ENCODE measurements at places on chromosomes 13 and 19.

GRCh38 chr13:35767256-35767976 lies 290.9 kb upstream of the MAB21L1 start:
- no peak overlapping the region for H3K4me3 ChIP-seq
- no peak overlapping the region for H3K27ac ChIP-seq
- H3K4me1 ChIP-seq: no peaks in the 10 kb centered on the region
- peaks cover 2% of the 10 kb centered on the region for H3K27me3 ChIP-seq

DNA sequence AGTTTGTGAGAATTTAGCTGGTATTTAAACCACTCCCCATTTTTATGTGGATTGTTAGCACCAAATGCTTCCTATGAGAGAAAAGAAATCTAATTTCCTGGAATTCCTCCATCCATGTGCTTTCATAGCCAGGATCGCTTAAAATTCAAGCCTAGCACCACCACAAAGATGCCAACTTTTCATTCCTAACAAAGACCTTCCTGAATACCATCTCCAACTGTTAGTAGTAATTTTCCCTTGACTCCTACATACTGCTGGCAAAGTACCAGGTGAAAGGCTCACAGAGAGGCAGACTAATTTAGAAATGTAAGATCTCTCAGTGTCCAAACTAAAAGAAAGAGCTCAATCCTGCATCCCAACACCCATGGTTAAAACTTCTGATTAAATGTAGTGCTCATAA lies 386.3 kb downstream of the KCTD12 start:
- no peaks in the 10 kb centered on the region for H3K4me1 ChIP-seq
- no peak overlapping the region for H3K27ac ChIP-seq
- H3K36me3 ChIP-seq: no peaks in the 10 kb centered on the region

GRCh38 chr13:44229371-44230030 lies 144.1 kb upstream of the SERP2 start:
- no peak for DNase-seq
- H3K4me1 ChIP-seq: no peaks in the 10 kb centered on the region
- H3K36me3 ChIP-seq: no peaks in the 10 kb centered on the region
- no peak overlapping the region for H3K27ac ChIP-seq
- peaks cover 4% of the 10 kb centered on the region for H3K27me3 ChIP-seq

DNA sequence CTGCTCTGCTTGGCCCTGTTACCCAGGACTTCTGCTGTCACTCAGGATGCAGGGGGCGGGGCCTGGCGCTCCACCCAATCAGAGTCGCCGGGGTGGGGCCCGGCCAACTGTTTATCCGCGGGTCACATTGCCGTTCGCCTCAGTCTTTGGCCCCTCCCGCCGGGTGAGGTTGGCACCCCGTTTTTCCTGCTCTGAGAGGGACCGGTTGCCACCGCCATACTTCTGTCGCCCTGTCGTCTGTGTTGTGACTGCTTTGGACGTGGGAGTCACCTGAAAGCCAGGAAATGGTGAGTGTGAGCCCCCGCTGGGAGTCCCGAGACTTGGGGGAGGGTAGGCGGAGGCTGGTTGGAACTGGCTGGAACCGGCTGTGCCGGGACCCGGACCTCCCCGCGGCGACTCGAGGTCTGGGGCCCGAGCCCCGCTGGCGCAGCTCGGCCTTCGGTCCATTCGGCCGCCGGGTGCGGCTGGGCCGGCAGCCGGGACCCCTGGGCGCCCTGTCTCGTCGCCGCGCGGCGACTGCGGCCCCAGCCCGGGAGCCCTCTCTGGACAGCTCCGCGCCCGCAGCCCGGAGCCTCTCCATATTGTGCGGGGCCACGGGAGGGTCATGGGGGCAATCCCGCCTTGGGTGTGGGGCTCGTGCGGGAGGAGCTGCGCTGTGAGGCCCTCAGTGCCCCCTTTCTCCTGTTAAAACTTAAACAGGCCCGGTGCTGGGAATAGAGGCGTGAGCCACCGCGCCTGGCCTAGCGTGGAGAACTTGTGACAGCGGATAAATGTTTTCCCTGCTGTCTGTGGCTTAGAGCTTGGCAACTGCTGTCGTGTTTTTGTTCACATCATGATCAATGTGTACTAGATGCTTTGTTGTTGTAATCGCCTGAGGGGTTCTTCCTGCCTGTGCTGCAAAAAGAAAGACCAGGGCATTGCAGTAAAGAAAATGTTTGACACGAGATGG lies at the start of gene ZNF844:
TSS of gene ZNF844 (plus strand) at position 142 of the 949 bp plus-strand sequence. CDS start at position 285, 143 bp downstream.
- peak within 1 kb of the TSS; percentile 96 for H3K4me3 ChIP-seq
- no peaks in the 10 kb centered on the region for H3K27me3 ChIP-seq
- peak; percentile 84 for DNase-seq
- H3K4me1 ChIP-seq: peaks cover 7% of the 10 kb centered on the region
- peaks cover 11% of the 10 kb centered on the region for H3K36me3 ChIP-seq
- H3K27ac ChIP-seq: peak within 1 kb of the TSS; percentile 94

DNA sequence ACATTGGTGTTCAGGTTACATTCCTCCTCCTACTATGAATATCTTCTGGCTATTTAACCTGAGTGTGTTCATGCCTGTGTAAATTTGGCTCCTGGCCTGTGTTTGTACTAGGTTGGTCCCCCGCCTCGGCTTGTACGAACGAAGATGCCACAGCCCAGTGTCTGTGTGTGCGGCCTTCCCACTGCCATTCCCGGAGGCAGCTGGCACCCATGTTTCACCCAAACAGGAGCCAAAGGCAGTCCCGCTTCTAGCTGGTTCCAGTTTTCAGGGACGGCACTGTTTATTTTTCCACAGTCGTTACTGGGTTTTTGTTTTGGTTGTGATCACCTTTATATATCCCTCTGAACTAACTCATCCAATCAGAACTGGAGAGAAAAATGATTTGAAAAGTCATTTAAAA lies 102.5 kb upstream of the ZNF536 start:
- H3K27me3 ChIP-seq: peaks cover 2% of the 10 kb centered on the region
- no peaks in the 10 kb centered on the region for H3K36me3 ChIP-seq
- H3K4me1 ChIP-seq: no peaks in the 10 kb centered on the region
- DNase-seq: no peak
- no peak overlapping the region for H3K4me3 ChIP-seq
- H3K27ac ChIP-seq: no peak overlapping the region

DNA sequence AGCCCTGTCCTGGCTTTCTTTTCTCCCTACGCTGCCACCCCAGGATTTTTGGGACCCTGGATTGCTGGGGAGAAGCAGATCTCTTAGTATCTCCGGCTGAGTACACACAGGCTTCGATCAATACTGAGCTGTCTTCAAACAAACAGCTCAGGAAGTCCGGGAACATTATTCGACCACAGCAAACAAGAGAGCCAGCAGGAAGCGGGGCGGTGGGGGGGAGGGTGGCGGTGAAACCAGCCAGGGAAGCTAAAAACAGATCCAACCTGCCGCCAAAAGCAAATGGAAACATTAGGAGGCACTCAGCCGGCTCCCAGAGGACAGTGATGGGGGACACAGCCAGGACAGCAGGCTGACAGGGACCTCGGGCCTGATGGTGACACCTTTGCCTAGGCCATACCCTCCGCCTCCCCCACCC lies 12.2 kb upstream of the BCAM start:
- peaks cover 21% of the 10 kb centered on the region for H3K27me3 ChIP-seq
- peaks cover 6% of the 10 kb centered on the region for H3K4me1 ChIP-seq
- no peak overlapping the region for H3K27ac ChIP-seq
- no peaks in the 10 kb centered on the region for H3K36me3 ChIP-seq

- no peaks in the 10 kb centered on the region for H3K27me3 ChIP-seq
- no peak overlapping the region for H3K27ac ChIP-seq
- DNase-seq: no peak
Observed at GRCh38 chr13:42424182-42424581, 149.8 kb upstream of the TNFSF11 start.

GRCh38 chr19:23365222-23365621 lies 30.0 kb downstream of the ZNF91 start:
- no peaks in the 10 kb centered on the region for H3K27me3 ChIP-seq
- peaks cover 42% of the 10 kb centered on the region for H3K36me3 ChIP-seq
- no peak overlapping the region for H3K4me3 ChIP-seq
- DNase-seq: no peak

- no peak overlapping the region for H3K27ac ChIP-seq
- DNase-seq: no peak
- no peaks in the 10 kb centered on the region for H3K36me3 ChIP-seq
- no peak overlapping the region for H3K4me3 ChIP-seq
Observed at GRCh38 chr13:88288326-88288725, 617.2 kb downstream of the SLITRK5 start.

DNA sequence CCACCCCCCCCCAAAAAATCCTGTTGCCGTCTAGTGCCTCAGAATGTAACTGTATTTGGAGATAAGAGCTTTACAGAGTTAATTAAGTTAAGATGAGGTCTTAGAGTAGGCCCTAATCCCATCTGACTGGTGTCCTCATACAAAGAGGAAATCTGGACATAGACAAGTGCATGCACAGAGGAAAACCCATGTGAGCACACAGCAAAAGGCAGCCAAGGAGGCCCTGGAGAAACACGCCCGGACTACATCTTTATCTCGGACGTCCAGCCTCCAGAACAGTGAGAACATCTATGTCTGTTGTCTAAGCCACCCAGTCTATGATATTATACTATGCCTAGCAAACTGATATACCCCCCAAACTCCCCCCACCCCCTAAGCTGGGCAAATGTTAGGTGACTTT lies 193.8 kb downstream of the KATNAL1 start:
- H3K27ac ChIP-seq: no peak overlapping the region
- no peak for DNase-seq
- peaks cover 7% of the 10 kb centered on the region for H3K4me1 ChIP-seq
- H3K4me3 ChIP-seq: peak overlapping the region; percentile 85
